ENCODE measurements at places on chromosomes 7 and 10.

GRCh38 chr7:92898798-92899197 lies 62.4 kb upstream of the CDK6 start:
- DNase-seq, result no peak

DNA sequence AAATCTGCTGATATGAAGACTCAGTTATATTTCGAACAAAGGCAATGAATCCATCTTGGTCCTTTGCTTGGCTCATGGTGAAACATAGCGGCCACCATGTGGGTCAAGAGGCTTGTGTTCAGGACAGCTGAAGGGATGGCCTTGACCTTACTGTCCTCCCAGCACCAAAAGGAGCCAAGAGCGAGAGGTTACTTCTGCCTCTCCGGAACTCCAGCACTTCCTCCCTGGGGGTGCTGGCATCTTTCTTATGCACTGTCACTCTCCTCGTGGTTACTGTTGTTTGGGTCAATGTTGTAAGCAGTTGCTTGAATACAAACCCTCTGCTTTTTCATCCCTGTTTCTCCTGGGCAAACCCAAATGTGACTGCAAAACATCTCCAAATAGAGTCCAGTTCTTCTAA lies 100.6 kb downstream of the RBM20 start:
- DNase-seq, result no peak

GRCh38 chr7:100667331-100668068 lies 6.0 kb upstream of the GNB2 start:
- DNase-seq, result no peak

- no peak for DNase-seq
Observed at GRCh38 chr10:14384116-14384730, 53.5 kb upstream of the FRMD4A start.

DNA sequence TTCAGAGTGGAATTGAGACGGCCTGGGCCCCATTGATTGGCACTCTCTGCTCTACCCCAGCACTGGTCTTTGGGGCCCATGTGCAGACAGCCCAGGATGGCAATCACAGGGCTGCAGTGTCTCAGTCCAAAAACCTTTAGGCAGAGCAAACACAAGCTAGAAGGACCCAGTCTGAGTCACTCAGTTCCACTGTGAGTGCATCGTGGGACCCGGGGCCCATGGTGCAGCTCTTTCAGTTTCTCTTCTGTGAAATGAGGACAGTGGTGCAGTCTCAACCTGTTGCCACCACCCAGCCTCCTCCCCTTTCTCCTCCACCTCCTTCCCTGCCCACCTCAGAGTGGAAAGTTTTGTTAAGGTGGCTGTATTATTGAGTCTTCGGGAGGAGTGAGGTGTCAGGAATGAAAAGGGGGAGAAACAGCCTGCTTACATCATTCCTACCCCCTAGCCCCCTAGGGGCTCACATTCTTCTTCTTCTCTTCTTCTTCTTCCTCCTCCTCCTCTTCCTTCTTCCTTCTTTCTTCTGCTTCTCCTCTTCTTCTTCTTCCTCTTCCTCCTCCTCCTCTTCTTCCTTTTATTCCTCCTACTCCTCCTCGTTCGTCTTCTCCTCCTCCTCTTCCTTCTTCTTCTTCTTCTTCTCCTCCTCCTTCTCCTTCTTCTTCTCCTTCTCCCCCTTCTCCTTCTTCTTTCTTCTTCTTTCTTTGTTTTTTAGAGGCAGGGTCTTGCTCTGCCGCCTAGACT lies 19.5 kb upstream of the CARD11 start:
- peak; percentile 85 for DNase-seq

GRCh38 chr7:32577421-32577820 lies 82.1 kb downstream of the AVL9 start:
- no peak for DNase-seq

GRCh38 chr7:131488361-131488760 lies 68.1 kb downstream of the PODXL start:
- DNase-seq, result no peak

DNA sequence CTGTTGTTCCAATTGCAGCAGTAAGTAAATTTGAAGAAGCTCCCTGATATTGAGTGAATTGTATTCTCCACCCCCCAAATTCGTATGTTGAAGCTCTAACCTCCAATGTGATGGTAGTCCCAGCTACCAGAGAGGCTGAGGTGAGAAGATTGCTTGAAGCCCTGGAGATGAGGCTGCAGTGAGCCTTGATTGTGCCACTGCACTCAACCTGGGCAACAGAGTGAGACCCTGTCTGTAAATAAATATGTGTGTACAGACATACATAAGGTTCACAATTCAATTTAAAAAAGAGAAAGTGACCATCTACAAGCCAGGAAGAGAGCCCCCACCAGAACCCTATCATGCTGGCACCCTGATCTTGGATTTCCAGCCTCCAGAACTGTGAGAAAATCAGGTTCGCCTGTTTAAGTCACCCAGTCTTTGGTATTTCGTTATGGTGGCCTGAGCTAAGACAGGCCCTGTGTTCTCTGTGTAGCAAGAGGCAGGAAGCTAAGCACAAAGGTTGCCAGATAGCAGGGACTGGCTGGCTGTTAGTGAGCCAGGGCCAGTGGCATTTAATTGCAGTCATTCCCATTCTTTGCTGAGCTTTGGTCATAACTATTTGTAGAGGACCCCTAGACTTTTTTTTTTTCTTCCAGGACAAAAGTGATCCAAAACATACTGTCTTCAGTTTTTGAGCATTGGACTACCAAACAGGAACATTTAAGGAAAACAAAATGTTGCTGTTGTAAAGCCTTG lies 45.6 kb downstream of the AUTS2 start:
- no peak for DNase-seq

- no peak for DNase-seq
Observed at GRCh38 chr10:86734207-86734988, 22.0 kb upstream of the BMPR1A start.

- no peak for DNase-seq
Observed at GRCh38 chr10:35236739-35237138, 99.6 kb upstream of the CCNY start.

- no peak for DNase-seq
Observed at GRCh38 chr7:102450242-102450641, 14.4 kb downstream of the ALKBH4 start.

- no peak for DNase-seq
Observed at GRCh38 chr10:47339759-47340607, 8.2 kb upstream of the RBP3 start.

GRCh38 chr10:44926751-44927351 lies 15.7 kb downstream of the TMEM72 start:
- no peak for DNase-seq

GRCh38 chr10:97778452-97779302 lies 6.9 kb upstream of the SFRP5 start:
- DNase-seq, result no peak

- peak; percentile 55 for DNase-seq
Observed at GRCh38 chr7:20798081-20798693, 11.5 kb upstream of the SP8 start.

DNA sequence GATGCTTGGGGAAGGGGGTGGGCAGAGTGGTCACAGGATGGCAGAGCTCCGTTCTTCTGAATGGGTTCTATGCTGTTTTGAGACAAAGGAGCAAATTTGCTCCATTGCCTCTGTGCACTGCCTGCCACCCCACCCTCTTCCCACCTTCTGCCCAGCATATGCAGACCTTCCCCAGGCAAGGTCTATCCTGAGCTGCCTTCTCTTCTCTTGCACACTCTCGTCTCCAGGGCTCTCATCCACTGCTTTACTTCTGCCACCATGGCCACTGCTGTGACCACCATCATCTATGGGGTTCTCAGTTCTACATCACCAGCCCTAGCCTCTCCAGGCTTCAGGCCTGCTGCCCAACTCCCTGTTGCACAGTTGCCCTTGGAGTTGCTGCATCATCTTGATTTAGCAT lies 230.4 kb downstream of the TMEM178B start:
- no peak for DNase-seq

DNA sequence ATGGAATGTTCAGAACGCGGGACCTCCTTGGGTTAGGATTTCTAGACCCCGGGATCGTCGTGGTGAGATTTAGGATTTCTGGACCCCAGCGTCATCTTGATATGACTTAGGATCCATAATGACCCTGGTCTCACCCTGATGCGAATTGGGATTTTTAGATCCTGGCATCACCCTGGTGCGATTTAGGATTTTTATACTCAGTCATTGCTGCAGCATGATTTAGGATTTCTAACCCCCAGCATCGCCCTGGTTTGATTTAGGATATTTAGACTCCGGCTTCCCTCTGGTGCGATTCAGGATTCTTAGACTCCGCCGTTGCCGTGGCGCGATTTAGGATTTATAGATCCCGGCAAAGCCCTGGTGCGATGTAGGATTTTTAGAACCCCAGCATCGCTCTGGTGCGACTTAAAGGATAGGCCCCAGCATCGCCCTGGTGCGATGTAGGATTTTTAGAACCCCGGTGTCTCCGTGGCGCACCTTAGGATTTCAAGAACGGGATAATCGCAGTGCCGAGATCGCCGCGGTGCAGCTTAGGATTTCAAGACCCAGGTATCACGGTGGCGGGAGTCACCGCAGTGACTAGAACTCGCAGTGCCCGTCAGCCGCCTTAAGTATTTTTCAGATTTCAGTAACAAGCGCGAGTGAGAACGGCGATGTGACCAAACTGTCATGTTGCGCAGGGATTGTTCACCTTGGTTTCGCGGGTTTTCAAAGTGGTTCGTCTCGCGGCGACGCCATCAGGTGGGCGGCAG lies 814 bp downstream of the MEST start:
- DNase-seq, result no peak

- DNase-seq, result no peak
Observed at GRCh38 chr7:37943905-37944736, 23.7 kb downstream of the EPDR1 start.

DNA sequence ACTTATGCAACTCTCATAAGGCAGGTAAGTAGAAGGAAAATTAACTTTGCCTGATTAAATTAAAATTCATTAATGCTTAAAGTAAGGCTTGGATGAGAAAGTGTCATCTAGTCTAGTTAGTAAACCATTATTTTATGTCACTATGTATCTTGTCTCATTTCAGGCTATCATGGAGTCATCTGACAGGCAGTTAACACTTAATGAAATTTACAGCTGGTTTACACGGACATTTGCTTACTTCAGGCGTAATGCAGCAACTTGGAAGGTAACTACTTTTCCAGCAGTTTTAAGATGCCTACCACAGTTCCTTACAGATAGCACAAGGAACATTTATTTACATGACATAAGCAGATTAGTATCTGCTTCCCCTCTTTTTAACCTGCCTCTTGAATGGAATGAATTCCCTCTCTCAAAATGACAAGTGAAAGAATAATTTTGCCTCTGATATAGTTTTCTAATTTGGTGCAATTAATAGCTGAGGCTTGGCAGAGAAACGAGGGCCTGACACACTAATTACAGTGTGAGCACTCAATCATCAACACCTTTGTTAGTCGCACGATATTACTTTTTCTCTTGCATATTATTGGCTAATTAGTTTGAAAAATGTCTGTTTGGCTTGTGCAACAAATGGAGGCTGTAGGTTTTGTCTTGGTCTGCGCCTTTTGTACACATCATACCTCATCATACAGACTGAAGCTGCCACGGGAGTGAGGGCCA lies 245.0 kb downstream of the FOXP2 start:
- no peak for DNase-seq

DNA sequence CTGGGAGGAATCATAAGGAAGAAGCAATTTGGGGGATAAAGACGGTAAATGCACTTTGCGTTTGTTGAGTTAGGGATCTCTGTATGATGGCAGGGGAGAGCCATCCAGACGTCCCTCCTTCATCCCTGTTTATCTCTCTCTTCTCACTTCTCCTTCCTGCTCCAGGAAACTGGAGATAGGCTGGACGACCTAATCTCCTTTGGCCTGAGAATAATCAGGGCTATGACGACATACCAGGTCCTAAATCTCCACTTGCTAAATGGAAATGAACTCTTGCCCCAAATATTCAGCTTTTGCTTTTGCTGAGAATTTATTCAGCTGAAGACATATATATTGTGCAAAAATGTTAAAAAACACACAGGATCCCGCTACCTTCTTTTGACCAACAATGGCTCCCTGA lies 182.9 kb upstream of the INHBA start:
- no peak for DNase-seq

GRCh38 chr10:60903096-60903495 lies 40.9 kb downstream of the RHOBTB1 start:
- no peak for DNase-seq

- DNase-seq, result no peak
Observed at GRCh38 chr10:17240616-17241015, 12.6 kb downstream of the VIM start.

DNA sequence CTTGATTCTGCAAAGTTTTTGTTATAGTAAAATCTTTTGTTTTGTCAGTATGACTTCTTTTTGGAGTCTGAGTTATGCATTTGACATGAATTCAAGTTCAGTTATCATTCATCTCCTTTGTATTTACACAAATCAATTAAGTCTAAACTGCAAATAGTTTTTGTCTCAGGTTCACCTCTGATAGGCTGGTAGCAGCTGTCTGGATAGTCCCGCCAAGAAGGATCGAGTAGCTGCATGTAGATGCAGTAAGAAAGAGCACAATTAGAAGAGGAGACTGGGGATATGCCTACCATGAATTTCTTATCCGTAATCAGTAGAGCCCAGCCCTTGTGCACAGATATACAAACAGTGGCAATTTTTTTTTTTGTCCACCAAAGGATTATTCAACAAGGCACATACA lies 392.5 kb upstream of the ETV1 start:
- no peak for DNase-seq

- DNase-seq, result no peak
Observed at GRCh38 chr7:13117103-13117502, 429.7 kb downstream of the ARL4A start.

DNA sequence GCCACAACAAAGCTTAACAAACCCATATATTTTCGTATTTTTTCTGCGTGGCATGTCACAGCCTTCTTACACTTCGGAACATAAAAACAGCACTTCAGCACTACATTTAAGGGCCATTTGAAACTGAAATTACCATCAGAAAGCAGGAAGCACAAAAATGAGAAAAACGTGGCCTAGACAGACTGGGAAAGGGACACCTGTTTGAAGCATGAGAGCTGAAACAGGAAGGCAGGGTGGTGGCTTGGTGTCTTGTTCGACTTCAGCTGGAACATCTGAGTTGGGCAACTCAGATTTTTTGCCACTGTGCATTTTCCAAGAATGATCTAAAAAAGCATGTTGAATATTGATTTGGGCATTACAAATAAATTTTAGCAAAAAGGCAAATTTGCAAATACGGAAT lies 243.2 kb downstream of the ELMO1 start:
- DNase-seq, result no peak

GRCh38 chr10:101031128-101031795 lies at the start of the genes PDZD7 and SFXN3:
Gene PDZD7 (minus strand): TSS chr10:101031129. CDS start chr10:101030219, 910 bp downstream.
Gene SFXN3 (plus strand): TSS chr10:101031234. CDS start chr10:101034695, 3,461 bp downstream.
- peak; percentile 98 for DNase-seq

Data from activated CD8-positive, alpha-beta memory T cell treated with anti-CD3 and anti-CD28 coated beads, Interleukin-2, amount 50 U/mL, for 48 hours (primary cell).